ENCODE measurements at places on chromosomes 6 and 20.

GRCh38 chr6:127897484-127897883 is 3.4 kb downstream of the THEMIS start:
- DNase-seq, result no peak

GRCh38 chr20:58344741-58345140 is 35.2 kb downstream of the RAB22A start:
- DNase-seq, result no peak

DNA sequence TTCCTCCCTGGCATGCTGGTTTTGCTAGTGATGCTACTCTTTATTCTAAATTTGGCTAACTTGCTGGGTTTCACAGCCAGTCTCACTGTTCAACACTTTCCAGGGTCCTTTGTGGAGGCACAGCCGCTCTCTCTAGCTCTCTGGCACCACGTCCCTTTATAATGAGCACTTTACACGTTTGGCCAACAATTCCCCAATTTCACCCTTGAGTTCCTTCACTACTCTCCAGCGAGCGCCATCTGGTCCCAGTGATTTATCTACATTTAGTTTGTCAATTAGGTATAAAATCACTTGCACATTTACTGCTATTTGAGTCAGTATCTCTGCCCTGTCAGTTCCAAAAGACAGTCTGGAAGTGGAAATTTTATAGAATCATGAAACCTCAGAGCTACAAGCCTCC is 241.9 kb upstream of the MOCS1 start:
- DNase-seq, result no peak

GRCh38 chr6:5674721-5675120 is 332.0 kb downstream of the NRN1 start:
- DNase-seq, result no peak

GRCh38 chr6:170590725-170591124 is 6.3 kb upstream of the PDCD2 start:
- no peak for DNase-seq

DNA sequence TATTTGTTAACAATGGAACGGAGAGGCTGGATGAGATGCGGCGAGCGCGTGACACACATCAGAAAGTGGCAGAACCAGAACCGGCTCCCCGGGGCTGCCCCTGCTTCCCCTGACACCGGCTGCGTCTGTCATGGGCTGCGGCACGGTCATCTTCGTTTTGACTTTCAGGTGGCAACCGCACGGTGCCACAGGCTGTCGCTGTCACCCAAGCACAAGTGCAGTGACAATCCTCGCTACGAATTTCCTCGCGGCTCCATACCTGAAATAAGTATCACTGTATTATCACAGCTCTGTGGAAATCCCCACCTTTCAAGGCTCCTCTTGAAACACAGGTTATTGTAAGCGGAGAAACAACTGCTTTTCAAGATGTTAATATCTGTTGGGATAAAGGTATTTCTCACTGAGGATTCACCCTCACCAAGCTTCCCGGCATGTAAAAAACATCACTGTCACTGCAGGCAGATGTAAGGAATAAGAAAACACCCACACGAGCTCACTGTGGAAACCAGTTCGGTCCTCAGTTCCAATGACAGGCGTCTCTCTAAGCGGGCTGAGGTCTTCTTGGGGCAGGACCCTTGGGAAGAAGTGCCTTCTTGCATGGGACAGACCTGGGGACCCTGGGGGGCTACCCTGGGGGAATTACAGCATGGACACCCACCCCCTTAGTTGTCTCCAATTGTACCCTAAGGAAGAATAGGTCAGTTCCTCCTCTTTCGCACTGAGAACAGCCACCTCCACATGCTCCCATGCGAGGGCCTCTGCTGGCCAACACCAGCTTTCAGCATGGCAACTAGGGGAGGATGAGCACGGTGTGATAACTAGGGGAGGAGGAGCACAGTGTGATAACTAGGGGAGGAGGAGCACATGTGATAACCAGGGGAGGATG is 86.3 kb downstream of the DACT2 start:
- DNase-seq, result no peak

Measured in stimulated activated CD8-positive, alpha-beta memory T cell treated with anti-CD3 and anti-CD28 coated beads, Interleukin-7, amount 100 ng/mL, for 1 hour (primary cell).